ENCODE measurements at places on chromosomes 13 and 19. TPM values are rescaled to one million over a fixed set of nuclear protein-coding genes. Genes with fewer than 3 reads are reported as not detected.

GRCh38 chr19:41670755-41671154 is 17.3 kb downstream of the CEACAM7 start:
- H3K4me1 ChIP-seq, result no peaks in the 10 kb centered on the region
- no peak for DNase-seq
- no peaks in the 10 kb centered on the region for H3K36me3 ChIP-seq
- peaks cover 5% of the 10 kb centered on the region for H3K27me3 ChIP-seq
- H3K27ac ChIP-seq, result no peak overlapping the region

DNA sequence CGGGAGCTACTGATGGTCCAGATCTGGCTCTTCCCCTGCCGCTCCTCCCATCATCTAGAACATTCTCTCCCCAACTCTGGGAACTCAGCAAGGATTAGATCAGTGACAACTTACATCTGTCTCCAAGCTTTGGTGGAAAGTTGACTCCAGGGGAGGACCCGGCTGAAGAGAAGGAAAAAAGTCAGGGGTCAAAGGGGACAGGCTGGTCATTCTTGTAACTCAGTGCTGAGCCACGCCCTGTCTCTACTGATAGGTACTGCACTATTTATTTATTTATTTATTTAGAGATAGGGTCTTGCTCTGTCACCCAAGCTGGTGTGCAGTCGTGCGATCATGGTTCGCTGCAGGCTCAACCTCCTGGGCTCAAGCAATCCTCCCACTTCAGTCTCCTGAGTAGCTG is 14.3 kb downstream of the PLEKHA4 start:
- DNase-seq, result no peak
- H3K27me3 ChIP-seq, result no peaks in the 10 kb centered on the region
- no peaks in the 10 kb centered on the region for H3K4me1 ChIP-seq
- H3K36me3 ChIP-seq, result no peaks in the 10 kb centered on the region
- no peak overlapping the region for H3K4me3 ChIP-seq

ARHGAP45 gene
- total RNA-seq, result 27.8 TPM

RLN3 gene
- total RNA-seq, result not detected

GPR4 gene
- total RNA-seq, result 0.23 TPM
